ENCODE measurements at places on chromosomes 4 and X. TPM values are rescaled to one million over a fixed set of nuclear protein-coding genes. Genes with fewer than 3 reads are reported as not detected.

DNA sequence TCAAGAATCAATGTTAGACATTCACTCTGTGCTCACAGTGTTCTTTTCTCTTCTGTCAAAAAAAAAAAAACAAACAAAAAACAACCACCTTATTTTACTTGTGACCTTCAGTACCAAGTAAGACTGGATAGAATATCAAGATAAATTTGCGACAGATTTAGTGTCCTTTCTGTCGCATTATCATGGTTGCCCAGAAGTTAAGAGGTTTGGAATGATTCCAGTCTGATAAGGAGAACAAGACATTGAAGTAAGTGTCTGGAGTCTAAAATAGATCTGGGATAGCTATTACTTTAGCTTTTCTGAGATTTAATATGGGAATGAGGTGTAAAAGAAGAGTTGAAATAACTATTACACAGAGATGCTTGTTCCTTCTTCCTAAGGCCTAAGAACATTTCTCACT lies 31.7 kb downstream of the SNCA start:
- no peak for DNase-seq

- DNase-seq = no peak
Measured at GRCh38 chr4:182604161-182604622, 313.0 kb downstream of the DCTD start.

Gene TBX22
- polyA plus RNA-seq = not detected

DNA sequence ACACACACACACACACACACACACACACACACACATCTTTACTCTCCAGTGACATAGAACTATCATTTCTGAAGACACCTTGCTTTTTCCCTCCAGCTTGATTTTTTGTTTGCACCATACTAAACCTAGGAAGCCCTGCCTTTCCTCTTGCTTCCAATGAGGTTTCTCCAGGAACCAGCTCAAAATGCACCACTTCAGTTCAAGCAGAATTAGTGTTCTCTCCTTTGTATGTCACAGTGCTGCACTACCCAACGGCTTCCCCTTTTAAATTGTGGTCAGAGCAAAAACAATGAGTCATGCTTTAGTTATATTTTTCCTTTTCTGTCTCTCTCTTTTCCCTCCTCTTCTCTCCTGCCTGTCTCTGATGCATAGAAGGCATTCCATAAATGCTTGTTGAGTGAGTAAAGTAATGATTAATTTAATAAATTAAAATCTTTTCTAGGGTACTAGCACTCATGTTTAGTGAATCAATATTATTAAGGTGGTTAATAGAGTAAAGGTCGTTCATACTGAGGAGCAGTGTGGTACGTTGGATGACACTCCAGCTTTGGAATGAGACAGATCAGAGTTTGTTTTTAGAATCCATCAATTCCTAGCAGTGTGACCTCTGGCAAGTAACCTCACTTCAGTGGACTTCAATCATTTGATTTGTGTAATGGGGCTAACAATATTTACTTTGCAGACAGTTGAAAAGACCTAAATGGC lies 5.9 kb downstream of the RTL3 start:
- DNase-seq = no peak

GRCh38 chr4:183229397-183229796 lies 90.7 kb downstream of the CLDN22 start:
- no peak for DNase-seq

Gene VCX2
- not detected for polyA plus RNA-seq

- no peak for DNase-seq
Measured at GRCh38 chr4:180203349-180203748, 2039.9 kb upstream of the TENM3 start.

DNA sequence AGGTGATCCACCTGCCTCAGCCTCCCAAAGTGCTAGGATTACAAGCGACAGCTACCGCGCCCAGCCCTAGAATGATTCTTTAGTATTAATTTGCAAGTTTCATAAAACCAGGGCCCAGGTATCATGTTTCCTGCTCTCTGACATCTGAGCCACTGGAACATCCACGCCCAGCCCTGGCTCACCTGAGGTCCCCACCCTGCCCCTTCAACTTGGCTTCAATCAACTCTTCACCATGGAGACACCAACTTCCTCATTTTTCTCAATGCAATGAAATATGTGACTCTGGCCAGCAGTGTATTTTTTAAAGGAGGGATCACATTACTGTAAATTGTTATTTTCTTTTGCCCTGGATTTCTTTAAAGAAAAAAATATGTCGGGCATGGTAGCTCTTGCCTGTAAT lies 3.9 kb downstream of the PRSS12 start:
- DNase-seq = no peak

- DNase-seq = no peak
Measured at GRCh38 chr4:791252-791897, 34.6 kb downstream of the CPLX1 start.

Gene PABPC4L
- polyA plus RNA-seq = not detected

DNA sequence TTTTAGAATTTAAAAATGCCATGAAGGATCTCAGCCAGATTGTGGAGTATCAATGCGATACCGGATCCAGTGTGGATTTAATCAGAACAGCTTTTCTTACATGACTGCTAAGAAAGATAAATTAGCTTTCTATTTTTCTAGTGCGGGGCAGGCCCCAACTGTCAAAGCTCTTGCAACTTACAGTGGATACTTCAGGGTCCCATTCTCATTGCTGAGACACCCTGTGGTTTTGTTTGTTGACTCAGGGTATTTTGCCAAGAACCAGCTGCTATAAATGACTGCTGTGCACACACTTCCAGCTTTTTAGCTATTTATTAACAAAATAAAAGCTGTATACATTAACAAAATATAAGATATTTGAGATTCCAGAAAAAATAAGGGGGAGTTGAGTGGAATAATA lies 166.4 kb downstream of the DCLK2 start:
- DNase-seq = no peak

- no peak for DNase-seq
Measured at GRCh38 chrX:45165726-45166125, 35.0 kb downstream of the DIPK2B start.

DNA sequence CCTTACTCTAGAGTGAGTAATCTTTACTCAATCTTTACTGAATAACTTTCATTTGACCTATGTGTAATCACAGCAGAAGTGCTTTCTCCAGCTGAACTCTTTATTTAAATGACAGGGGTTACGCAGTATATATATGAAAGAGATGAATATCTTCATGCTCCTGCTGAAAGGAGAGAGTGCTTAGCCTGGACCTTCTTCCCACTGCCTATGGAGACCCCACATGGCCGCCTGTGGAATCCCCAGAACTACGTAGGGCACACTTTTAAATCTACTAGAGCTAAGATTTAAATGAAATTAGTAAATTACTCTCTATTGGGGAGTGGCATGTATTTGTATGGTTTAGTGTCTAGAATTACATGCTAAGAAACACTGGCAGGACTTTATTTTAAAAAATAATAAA lies 391.2 kb downstream of the ANKRD50 start:
- DNase-seq = no peak

DNA sequence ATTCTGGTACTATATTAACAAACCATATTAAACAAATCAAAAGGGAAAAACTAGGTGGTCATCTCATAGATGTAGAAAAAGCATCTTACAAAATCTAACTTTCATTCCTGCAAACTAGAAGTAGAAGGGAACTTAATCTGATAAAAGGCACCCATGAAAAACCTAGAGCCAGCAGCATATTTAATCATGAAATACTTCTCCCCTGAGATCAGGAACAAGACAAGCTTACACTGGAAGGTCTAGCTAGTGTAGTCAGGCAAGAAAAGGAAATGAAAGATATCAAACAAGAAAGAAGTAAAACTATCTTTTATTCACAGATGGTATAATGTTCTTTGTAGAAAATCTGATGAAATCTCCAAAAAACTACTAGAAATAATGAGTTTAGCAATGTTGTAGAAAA lies 41.2 kb downstream of the ATP10D start:
- DNase-seq = no peak

GRCh38 chr4:16859031-16859430 lies 39.4 kb downstream of the LDB2 start:
- DNase-seq = no peak

GRCh38 chrX:22534643-22535042 lies 261.9 kb downstream of the CBLL2 start:
- no peak for DNase-seq

GRCh38 chr4:22504447-22504846 lies 11.4 kb downstream of the ADGRA3 start:
- no peak for DNase-seq

DNA sequence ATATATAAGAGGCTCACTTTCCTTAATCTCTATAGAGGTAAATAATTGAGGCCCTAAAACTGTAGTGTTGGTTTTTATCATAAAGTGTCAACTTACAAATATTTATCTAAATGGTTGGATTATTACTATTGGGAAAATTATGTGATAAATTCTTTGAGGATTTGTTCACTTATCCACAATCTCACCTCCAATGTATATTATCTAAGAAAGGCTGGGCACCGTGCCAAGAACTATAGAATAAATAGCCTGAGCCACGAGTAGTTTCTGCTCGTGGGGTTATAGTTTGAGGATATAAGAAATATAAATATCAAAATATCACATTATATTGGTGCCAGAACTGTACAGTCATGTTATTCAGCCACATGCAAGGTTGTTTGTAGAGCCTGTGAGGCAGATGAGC lies 177.9 kb downstream of the VEGFC start:
- DNase-seq = no peak

Gene ARHGAP4
- 297 TPM for polyA plus RNA-seq

- DNase-seq = no peak
Measured at GRCh38 chr4:105417624-105418023, 56.2 kb downstream of the PPA2 start.

- no peak for DNase-seq
Measured at GRCh38 chrX:31715675-31716074, 643.8 kb upstream of the FTHL17 start.

DNA sequence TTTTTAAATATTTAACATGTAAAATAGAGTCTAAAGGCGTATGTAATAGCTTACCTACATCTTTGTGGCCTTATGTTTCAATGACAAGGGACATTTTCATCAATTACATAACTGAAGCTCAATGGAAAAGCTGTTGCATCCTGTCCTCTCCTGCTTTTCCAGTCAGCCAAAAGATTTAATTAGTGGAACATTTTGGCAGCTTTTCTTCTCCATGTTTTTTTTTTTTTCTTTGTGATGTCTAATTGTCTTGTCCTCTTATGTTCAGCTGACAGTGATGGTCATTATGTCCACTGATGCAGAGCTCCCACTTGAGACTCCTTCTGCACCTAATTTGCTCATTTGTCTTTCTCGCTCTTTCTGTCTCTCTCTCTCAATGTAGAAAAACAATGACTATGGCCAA lies 422.2 kb downstream of the GABRG1 start:
- DNase-seq = no peak

Gene HELT
- 0.20 TPM for polyA plus RNA-seq

Gene MAGEB1
- polyA plus RNA-seq = not detected

- no peak for DNase-seq
Measured at GRCh38 chrX:34942496-34942895, at the start of gene FAM47B. Gene FAM47B, plus strand, starts transcription at chrX:34942796. Its CDS starts 36 bp downstream, at chrX:34942832.

GRCh38 chr4:119512398-119512797 lies 116.2 kb downstream of the PDE5A start:
- DNase-seq = no peak

Gene ZNF711
- polyA plus RNA-seq = 1.9 TPM

Gene CAPN6
- polyA plus RNA-seq = 7.4 TPM

- no peak for DNase-seq
Measured at GRCh38 chr4:185685804-185686203, 126.2 kb downstream of the SORBS2 start.

GRCh38 chr4:168415911-168416310 lies 64.4 kb downstream of the DDX60L start:
- DNase-seq = no peak

All from spleen (tissue), 13 donors.